ENCODE measurements at places on chromosomes 13 and 19.

DNA sequence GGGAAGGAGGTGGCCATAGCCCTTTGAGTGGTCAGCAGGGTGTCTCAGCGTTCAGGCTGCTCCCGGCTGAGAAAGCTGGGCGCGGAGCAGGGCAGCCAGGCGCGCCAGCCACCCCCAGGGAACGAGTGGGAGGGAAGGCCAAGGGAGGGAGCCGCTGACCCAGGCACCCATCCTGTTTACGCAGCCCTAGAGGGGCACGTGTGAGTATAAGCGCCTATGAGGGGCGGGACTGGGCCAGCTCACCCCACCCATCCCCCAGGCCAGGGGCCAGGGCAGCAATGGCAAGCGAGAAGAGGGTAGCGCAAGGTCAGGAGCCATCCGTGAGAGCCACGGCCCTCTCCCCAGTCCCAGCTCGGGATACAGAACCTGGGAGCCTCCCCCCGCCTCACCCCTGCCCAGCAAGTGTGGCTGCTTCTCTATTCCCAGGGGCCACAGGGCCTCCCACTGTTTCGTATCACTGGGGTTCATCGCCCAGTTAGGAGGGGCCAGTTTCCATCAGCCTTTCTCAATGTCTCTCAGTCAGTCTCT, 897 bp upstream of the DMKN start:
- no peak for DNase-seq

DNA sequence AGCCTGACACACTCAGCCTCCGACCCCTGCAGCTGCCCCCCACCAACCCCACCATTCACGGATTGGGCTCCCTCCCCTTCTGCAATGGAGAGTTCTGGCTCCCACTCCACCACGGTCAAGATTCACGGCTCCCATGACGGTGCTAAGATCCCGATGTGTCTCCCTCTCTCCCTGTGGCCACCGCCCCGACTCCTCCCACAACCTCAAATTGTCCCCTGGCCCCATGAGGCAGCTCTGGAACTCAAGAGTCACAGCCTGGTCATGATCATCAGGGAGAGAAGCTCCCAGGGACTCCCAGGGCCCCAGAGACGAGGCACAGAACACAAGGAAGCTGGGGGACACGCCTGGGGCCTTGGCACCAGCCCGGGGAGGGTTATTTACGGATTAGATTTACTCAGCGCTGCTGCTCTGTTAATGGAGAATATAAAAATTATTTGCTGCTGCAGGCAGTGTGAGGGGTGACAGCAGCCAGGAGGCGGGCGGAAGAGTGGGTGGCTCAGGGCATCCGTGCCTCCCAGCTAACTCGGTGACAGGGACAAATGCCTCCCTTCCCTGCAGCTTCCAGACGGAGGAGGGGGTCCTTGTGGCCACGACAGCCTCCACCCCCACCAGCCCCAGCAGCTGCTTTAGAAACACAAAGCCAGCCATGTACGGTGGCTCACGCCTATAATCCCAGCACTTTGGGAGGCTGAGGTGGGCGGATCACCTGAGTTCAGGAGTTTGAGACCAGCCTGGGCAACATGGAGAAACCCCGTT, 184.2 kb downstream of the PTPRS start:
- no peak for DNase-seq

GRCh38 chr19:50159078-50159477, 4.0 kb downstream of the IZUMO2 start:
- no peak for DNase-seq

GRCh38 chr19:42229855-42230351, 9.8 kb downstream of the ZNF526 start:
- DNase-seq = no peak

DNA sequence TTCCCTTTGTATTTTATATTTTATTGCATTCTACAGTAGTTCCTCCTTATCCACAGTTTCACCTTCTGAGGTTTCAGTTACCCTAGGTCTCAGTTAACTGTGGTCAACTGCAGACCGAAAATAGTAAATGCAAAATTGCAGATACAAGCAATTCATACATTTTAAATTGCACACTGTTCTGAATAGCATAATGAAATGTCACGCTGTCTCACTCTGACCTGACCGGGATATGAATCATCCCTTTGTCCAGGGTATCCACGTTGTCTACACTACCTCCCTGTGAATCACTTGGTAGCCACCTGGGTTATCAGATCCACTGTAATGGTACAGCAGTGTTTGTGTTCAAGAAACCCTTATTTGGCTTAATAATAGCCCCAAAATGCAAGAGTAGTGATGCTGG, 325.0 kb downstream of the DNAJC15 start:
- DNase-seq = no peak

DNA sequence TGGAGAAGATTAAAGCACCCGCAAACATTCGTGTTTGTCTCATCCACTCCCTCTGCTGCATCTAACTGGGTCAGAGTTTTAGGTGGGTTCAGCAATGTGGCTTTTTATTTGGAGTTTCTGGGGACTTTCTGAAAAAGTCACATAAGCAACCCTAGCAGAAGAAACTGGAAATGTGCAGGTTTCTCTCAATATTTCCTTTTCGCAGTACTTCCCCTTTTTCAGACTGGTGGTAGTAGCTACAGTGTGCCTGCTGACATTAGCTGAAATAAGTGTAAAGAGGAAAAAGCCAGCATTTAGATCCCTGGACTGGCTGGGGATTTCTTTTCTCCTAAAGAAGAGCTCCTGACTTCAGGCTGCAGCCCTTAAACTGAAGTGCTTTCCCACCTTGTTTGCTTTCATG, 15.9 kb upstream of the OLFM4 start:
- no peak for DNase-seq

GRCh38 chr19:47680858-47681332, 32.3 kb upstream of the EHD2 start:
- DNase-seq = no peak

Data from activated CD4-positive, alpha-beta T cell treated with anti-CD3 and anti-CD28 coated beads for 48 hours (primary cell).